Left renal pelvis (tissue), 4 donors: ENCODE measurements at places on chromosomes 1 and 21. TPM values are rescaled to one million over a fixed set of nuclear protein-coding genes. Genes with fewer than 3 reads are reported as not detected.

- DNase-seq: no peak
Measured at GRCh38 chr21:43189936-43190335, 21.1 kb downstream of the CRYAA start.

- DNase-seq: no peak
Measured at GRCh38 chr1:229111703-229112319, 159.1 kb upstream of the RAB4A start.

DNA sequence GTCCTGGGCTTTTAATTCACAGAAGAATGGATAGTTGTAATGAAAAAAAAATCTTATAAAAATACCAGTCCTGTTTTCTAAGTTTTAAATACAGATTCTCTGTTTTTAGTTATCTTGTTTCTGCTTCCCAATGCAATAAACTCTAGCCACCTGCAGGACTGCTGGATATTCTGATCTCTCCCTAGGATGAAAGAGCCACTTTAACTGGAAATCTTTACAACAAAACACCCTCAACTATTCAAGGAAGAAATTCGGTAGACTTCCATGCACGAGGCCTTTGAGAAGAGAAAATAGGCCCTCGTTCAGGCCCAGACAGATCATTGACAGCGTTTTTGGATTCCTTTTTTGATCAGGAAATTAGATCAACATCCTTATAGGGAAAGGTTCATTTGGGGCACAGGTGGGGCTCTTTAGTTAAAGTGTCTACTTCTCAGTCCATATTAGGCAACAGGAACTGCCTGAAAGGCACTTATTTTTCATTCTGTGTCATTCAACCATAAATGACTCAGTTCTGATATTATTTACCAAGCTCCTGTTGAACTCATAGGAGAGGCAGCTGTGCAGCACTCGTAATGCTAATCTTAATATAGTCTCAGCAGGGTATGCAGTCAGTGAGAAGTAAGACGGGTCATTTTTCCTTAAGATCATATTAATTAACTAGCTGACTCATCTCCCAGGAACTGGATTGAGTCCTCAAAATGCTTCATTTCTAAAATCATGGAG is 71.1 kb upstream of the ERRFI1 start:
- no peak for DNase-seq

- no peak for DNase-seq
Measured at GRCh38 chr21:38958940-38959691, 153.4 kb downstream of the ETS2 start.

DNA sequence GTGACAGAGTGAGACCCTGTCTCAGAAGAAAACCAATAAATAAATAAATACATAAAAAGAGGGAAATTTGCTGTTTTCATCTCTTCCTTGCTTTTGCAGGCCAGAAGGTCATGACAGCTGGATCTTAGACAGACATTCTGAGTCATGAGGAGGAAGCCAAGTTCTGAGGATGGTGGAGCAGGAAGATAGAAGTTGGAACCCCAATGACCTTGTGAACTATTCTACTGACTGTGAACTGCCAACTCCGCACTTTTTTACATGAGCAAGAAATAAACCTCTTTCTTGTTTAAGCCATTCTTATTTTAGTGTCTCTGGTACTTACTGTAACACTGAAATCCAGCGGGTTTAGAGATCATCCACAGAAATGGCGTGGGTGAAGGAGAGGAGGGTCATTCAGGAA is 8.5 kb downstream of the CD84 start:
- no peak for DNase-seq

GRCh38 chr1:235763962-235764361 is 102.7 kb downstream of the LYST start:
- DNase-seq: no peak

DNA sequence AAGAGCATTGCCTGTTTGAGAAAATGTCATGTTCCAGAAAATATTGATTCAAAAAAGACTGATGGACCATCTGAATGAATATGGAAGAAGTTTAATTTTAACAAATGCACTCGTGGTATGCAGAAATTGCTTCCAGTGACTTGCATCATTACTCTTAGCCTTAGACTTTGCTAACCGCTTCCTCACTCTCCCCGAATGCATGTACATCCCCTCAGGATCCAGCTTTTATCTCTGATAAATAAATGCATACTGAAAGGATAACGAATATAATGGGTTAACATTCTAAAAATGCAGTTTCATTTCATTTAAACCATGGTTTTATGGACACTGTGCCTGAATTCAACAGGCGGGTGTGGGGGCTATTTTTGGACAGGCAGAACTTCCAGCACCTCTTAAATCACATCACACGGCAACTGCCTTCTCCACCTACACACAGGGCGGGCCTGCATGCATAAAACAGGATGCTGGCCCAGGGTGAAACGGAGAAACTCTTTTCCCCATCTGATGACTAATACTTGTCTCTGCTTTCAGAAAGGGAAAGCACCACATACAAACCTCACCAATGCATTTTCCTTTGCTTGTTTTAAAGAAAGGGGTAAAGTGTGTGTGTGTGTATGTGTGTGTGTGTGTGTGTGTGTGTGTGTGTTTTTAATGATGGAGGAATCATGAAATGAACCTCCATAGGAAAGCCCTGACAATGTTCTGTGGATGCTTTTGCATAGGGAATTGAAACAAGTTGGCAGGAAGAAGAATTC is 48.7 kb downstream of the SPAG17 start:
- DNase-seq: no peak

DNA sequence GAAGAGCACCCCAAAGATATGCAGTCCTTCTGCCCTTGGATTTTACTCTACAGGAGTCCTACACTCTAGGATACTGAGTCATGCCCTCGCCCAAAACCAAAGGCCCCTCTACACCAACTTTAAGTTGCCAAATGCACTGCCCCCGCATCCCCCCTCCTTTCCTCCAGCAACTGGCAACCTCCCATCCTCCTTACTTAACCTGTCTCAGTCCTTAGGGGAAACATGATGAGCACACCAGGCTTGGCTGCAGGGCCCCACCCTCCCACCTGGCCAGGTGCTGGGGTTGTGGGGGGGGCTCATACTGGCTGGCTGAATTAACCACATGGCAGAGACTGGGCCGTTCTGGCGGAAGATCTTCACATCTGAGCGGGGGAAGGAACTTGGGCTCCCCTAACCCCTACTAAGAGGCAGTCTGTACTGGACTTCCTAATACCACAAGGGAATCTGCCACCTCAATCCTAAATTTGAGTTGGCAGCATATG is 1.2 kb downstream of the HDGF start:
- DNase-seq: no peak

GRCh38 chr21:39581414-39581813 is 31.3 kb upstream of the B3GALT5 start:
- DNase-seq: no peak

DNA sequence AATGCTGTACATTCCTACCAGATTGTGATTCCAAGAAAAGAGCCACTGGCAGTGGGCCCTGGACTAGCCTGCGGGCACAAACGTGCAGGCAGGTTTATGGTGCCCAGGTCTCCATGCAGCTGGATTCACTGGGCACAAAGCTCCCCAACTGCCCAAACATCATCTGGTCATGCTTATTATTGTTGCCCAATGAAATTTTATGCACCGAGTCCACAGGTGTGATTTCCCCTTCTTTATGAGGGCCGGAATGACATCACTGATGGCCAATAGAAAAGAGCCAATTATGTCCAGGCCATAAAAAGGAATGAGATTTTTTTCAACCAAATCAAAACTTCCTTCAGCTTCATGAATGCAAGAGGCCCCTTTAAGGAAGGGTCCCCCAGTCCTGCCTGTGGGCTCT is 66.2 kb downstream of the ERI3 start:
- no peak for DNase-seq

DNA sequence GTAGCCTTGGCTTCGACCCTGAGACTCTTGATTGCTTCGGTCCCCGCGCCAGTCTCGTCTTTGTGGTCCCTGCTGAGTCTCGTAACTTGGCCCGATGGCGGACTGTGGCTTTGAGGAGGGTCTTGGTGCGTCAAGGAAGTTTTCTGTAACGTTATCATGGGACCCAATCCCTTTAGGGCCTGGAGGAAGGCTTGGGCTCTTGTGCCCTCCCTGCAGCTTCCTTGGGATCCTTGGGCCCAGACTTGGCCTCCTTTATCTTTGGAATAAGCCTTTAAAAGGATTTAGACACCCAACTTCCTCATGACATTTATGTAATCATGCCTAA is 371 bp downstream of the ZMPSTE24 start:
- no peak for DNase-seq

GRCh38 chr21:31660259-31660565 is 719 bp downstream of the SOD1 start:
- peak; percentile 33 for DNase-seq

DNA sequence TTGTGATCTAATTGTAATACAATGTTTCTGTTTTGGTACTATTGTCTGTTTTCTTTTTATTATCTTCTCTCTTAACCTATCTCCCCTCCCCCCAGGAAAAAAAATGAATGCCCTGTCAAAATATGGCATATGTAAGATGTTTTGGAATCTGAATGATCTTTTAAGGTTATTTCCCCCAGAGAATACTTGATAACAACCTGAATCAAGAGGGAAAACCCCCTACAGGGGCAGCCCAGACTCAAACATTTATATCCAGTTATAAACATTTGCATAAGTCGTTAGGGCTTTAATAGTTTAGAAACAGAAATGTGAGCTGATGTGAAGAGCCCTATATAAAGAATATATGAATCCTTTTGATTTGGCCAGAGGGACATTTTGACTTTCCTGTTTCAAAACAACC is 169.5 kb downstream of the VAV3 start:
- DNase-seq: no peak

GRCh38 chr1:31802190-31803150 is 13.4 kb downstream of the SPOCD1 start:
- DNase-seq: no peak

DNA sequence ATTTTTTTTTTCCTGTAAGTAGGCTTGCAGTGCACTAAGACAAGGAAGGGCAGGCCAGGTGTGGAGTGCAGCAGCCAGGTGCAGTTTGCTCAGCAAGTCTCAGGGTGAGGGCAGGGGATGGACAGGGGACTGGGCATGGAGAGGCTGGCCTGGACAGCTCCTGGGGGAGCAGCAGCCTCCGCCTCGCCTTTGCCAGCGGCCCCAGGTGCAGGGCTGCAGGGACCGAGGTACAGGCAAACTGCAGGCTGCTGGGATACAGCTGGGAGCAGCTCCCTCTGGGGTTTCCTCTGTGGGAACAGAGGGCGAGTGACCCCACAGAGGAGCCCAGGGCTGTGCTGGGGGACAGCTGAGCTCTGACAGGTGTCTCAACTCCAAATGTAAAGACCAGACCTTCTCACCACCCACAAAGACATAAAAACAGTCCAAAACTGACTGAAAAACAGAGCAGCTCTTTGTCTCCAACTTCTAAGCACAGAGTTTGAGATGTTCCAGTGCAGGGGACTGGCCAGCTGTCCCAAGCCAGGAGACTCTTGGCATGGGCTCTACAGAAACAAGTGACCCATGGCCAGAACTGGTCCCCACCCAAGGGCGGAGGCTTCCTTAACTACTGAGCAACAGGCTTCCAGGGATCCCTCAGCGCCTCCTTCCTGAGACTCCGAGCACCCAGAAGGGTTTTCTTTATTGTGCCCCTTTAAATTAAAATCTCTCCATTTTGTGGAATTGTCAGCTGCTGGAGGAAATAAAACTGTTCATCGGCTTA is 27.7 kb upstream of the AJAP1 start:
- no peak for DNase-seq

GRCh38 chr1:77673716-77674355 is 8.6 kb downstream of the ZZZ3 start:
- DNase-seq: no peak

The OR2L5 gene
- polyA plus RNA-seq: not detected

The PTCH2 gene
- polyA plus RNA-seq: 8.0 TPM

The MPZ gene
- 4.5 TPM for polyA plus RNA-seq

The TGFB2 gene
- 32.2 TPM for polyA plus RNA-seq

The GBP5 gene
- polyA plus RNA-seq: 0.71 TPM

The TRIM67 gene
- polyA plus RNA-seq: 0.14 TPM

The NCSTN gene
- 137 TPM for polyA plus RNA-seq

The KCNC4 gene
- polyA plus RNA-seq: 6.5 TPM

The EVA1C gene
- polyA plus RNA-seq: 1.8 TPM

The LCE6A gene
- not detected for polyA plus RNA-seq

The DNM3 gene
- polyA plus RNA-seq: 6.6 TPM

The SPRR2F gene
- 11.8 TPM for polyA plus RNA-seq
